Upper lobe of left lung (tissue), 6 donors: ENCODE measurements at places on chromosomes 11 and 22.

- peak; percentile 40 for DNase-seq
These were observed 12.6 kb upstream of the MAPK8IP1 start for GRCh38 chr11:45872651-45873356.

DNA sequence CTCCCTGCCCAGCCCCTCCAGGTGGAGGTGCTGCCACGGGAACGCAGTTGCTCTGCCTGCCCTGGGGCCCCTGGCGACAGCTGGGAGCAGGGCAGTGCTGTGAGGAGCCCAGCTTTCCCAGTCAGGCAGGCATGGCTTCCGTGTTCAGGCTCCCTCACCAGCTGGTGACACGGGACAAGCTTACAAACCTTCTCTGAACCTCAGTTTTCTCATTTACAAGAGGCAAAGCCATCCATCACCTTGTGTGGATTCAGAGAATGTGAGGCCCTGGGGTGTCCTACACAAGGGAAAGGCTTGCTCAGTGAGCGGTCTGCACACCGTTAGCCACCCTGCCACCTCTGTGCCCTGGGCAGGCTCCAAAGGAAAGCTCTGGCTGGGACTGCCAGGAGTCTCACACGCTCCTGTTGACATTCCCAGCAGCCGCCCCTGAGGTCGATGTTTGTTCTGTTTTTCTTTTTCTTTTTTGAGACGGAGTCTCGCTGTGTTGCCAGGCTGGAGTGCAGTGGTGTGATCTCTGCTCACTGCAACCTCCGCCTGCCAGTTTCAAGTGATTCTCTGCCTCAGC lies 23.5 kb downstream of the SUN2 start:
- DNase-seq: no peak

- DNase-seq: no peak
These were observed 96.8 kb downstream of the ATM start for GRCh38 chr11:108319541-108320145.

DNA sequence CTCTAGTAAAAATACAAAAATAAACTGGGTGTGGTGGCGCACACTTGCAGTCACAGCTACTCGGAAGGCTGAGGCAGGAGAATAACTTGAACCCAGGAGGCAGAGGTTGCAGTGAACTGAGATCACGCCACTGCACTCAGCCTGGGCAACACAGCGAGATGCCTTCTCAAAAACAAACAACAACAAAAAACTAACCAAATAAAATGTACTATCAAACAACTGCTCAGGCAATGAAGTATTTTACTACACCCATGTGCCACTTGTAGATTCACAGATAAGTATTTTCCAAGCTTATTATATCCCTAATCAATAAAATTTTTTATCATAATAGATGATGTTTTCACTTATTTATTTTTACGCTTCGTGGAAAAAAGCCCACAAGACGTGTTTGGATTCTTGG lies 924 bp downstream of the C11orf65 start:
- DNase-seq: no peak

DNA sequence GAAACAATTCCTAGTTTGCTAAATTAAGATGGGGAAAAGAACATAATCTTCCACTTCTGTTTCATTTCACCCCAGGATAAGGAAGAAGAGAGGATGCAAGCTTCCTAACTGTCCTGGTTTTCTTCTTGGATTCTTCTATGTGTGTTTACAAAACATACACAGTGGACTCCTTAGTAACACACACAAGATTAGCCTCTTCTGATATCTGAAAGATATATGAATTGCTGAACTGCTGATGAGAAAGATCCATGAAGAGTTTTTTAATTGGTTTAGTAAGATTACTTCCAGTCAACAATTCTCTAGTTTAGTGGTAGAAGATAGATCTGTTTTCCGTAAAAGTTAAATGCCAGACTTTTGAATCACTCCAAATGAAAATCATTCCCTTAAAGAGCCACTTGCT lies 86.8 kb downstream of the WT1 start:
- no peak for DNase-seq

DNA sequence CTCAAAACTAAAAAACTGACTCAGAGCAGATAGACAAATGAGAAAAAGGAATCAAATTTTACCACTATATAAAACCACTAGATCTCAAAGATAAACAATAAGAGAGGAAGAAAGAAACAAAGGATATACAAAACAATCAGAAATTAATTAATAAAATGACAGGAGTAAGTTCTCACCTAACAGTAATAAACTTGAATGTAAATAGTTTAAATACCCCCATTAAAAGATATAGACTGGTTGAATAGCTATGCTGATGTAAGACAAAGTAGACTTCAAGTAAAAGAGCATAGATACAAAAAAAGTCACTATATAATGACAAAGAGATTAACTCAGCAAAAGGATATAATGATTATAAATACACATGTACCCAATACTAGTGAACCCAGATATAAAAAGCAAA lies 72.3 kb upstream of the GNAZ start:
- DNase-seq: no peak

DNA sequence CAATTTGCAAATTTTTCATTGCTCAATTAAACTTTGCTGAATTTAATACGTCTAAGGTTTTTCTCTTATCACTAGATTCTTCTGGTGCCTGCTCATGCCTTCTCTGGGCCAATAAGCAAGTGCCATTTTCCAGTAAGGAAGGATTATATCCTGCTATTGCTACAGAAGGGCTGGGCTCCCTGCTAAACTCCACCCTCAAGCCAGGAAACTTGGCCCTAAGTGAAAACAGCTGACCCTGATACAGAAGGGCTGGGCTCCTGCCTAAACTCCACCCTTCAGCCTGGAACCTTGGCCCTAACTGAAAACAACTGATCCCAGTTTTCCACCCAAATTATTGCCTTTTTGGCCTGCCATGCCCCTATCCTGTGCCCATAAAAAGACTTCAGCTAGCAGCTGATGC lies 385.3 kb downstream of the DYNC2H1 start:
- no peak for DNase-seq

DNA sequence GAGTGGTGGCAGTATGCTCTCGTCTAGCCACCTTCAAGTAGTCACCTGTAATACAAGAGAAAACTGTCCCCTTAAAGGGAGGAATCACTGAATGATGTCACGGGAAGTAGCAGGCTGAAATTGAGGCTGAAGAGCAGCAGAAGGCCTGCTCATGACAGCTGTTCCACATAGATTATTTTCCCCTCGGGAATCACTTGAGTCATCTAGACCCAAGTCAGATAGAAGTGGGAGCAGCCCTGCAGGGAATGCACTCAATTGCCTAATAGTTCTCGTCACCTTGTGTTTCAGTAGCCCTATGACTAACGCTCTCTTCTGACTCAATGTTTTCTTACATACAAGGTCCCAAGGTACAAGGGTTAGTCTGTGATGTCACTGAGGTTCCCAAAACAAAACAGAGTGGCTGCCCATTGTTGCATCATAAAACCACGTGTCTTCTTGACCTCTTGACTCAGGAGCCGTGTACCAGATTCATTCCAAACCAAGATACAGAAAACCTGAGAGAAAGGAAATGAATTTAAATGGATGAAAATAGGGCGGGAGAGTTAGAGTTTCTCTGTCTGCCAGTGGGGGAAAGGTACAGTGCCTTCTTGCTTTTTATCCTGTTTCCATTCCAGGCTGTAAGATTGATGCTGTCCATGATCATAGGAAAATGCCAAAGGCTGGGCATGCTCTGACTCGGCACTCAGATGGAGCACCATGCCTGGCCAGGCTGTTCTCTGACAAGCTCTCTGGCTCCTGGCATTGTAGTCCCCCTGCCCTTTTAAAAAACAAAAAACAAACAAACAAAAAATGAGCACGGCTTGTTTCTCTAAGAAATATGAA lies 21.6 kb upstream of the C11orf96 start:
- DNase-seq: peak; percentile 81

DNA sequence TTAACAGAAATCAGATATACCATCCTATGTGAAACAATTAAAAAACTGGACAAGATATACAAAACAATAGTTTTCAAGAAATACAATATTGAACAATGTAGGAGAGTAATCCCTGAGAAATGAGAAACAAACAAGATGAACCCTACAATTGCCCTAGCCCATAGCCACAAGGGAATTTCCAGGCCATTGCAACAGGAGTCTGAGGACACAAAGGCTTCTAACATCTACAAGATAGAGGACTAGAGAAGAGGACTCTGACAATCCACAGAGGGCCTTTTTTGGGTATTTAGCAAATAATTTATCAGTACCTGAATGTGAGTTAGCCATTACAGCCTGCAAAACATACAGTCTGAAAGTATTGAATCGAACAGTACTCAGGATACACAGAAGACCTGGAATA lies 251.7 kb downstream of the GRM5 start:
- DNase-seq: no peak

GRCh38 chr22:29244785-29245625 lies 22.8 kb downstream of the RHBDD3 start:
- DNase-seq: no peak

- DNase-seq: no peak
These were observed 426 bp downstream of the LZTR1 start for GRCh38 chr22:20982563-20982882.

- DNase-seq: no peak
These were observed 48.4 kb downstream of the COMMD9 start for GRCh38 chr11:36240801-36241200.

GRCh38 chr11:95668131-95668530 lies 121.5 kb downstream of the FAM76B start:
- no peak for DNase-seq

DNA sequence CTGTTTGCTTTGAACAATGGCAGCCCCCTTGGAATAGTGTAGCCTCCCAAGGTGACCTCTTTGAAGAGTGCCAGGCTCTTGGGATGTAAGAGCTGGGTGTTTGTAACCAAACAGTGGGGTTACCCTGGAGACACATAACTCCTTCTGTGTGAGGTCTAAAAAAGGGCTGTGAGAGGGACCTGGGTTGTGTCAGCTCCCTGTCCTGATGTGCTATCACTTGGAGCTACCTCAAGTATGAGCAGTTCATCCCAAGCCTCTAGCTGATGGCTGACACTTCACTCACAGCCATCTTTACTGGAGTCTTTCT lies 40.2 kb downstream of the TSPAN18 start:
- no peak for DNase-seq

DNA sequence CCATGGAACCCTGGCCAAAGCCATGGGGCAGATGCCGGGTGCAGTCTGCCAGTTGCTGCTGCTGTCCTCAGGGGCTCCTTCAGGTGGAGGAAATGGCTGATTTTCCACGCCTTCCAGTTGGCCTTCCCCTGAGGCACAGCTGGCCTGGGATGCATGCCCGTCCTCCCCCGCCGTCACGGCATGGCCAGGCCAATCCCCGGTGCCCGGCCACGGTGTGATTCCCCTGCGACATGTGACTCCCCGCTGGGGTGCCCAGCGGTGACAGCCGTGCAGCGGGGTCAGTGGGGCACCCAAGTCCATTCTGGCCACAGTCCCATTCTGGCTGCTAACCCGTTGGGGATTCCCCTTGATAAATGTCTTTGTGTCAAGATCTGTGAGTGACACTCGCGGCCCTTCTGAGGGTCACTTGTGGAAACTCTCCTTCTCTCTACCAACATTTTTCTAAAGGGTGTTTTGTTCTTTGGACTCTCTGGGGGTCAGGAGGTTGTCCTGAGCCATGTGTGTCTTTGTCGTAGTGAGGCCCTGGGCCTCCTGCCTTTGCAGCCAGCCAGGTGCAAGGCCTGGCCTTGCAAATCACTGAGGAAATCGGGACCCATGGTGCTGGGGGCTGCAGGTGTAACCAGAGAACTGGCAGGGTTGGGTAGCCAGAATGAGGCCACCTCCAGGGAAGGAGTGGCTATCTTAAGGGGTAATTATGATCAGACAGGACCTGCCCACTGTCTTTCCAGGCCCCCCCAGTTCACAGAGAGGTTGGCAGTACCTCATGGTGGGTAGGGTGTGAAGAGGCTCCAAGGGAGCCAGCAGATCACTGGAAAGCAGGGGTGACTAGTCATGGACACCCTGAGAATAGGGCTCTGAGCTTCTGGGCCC lies 37.1 kb downstream of the KCNQ1OT1 start:
- no peak for DNase-seq

- DNase-seq: no peak
These were observed 14.6 kb downstream of the C11orf21 start for GRCh38 chr11:2287091-2287490.

DNA sequence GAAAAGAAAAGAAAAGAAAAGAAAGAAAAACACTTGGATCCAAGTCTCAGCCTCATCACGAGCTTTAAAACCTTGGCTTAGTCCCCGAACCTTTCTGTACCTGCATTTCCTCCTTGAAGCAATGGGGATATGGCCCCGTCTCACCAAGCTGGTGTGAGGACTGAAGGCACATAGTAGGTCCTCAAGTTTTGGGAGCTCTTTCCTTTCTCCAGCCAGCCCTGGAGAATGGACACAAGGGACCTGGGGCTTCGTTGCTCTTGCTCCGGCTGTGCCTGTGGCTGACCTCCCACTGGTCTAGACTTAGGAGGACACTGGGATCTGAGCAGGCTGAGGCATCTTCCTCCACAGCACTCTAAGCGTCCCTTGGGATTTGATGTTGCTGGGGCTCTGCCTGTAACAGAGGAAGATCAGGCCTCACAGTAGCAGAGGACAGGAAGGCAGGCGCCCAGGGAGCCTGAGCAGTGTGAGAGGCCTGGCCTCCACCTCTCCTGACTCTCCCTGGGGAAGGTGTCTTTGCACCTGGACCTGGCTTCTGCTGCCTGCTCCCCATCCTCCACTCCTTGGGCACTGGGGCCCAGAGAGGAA lies 32.8 kb downstream of the KCNC1 start:
- no peak for DNase-seq

- DNase-seq: no peak
These were observed 86.1 kb downstream of the RAB38 start for GRCh38 chr11:88089134-88089533.

GRCh38 chr22:20979940-20980453 lies 2.1 kb upstream of the LZTR1 start:
- no peak for DNase-seq

GRCh38 chr11:47791774-47792430 lies 24.8 kb upstream of the FNBP4 start:
- DNase-seq: no peak

- DNase-seq: no peak
These were observed 23.8 kb downstream of the MICAL2 start for GRCh38 chr11:12134236-12134585.

GRCh38 chr11:85752201-85752889 lies 58.6 kb downstream of the SYTL2 start:
- no peak for DNase-seq

- no peak for DNase-seq
These were observed 104.9 kb downstream of the C11orf87 start for GRCh38 chr11:109526931-109527330.

GRCh38 chr11:24078018-24078417 lies 418.8 kb upstream of the LUZP2 start:
- no peak for DNase-seq

DNA sequence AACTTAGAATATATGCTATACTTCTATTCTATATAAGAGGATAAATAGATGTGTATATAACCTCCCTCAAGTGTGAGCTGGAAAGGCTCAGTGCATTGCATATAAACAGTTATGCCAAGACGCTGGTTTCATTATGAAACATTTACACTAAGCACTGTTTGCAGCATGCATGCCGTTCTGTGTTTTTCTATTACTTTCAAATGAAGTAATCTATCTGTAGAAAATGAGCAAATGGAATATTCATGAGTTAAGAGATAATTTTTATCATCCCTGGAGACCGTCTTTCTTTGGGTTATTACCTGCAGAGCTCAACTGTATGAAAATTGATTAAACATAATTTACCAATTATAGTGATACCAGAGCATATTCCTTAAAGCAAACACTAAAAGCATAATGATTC lies 925.7 kb upstream of the CCDC90B start:
- no peak for DNase-seq

GRCh38 chr11:27312110-27312509 lies 50.9 kb downstream of the CCDC34 start:
- DNase-seq: no peak
